HuH-7 (cell line): ENCODE measurements at places on chromosomes 12 and 14.

- no peak for DNase-seq
These were observed 15.9 kb downstream of the SYT10 start for GRCh38 chr12:33423706-33424105.

DNA sequence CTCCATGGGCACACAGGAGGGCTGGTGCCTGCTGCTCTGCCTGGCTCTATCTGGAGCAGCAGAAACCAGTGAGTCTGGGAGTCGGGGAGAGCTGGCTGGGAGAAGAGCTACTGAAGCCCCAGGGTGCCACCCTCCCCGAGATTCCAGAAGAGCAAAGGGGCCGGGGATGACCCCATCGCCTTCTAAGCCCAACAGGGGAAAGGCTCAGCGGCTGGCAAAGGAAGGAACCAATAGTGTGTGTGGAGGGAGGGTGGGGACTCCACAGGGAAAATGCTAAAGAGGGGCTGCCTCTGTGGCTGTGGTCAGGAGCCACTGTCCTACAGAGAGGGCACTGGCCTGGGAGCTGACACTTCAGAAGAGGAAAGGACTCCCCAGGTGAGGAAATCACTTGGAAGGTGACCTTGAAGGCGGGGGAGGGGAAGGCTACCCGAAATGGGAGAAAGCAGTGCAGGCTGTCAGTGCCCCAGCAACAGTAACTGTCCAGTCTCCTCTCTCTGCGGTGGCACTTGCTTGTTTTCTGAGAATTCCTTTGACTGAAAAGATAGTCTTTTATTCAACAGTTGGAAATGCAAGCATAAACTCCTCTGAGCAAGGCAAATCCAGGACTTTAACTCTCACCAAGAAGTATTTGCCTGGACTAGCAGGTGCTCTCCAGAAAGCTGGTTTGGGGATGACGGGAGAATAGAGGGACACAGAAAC is 552 bp downstream of the TAPBPL start:
- DNase-seq, result no peak

- no peak for DNase-seq
These were observed 335.7 kb downstream of the BMP4 start for GRCh38 chr14:53620890-53621289.

DNA sequence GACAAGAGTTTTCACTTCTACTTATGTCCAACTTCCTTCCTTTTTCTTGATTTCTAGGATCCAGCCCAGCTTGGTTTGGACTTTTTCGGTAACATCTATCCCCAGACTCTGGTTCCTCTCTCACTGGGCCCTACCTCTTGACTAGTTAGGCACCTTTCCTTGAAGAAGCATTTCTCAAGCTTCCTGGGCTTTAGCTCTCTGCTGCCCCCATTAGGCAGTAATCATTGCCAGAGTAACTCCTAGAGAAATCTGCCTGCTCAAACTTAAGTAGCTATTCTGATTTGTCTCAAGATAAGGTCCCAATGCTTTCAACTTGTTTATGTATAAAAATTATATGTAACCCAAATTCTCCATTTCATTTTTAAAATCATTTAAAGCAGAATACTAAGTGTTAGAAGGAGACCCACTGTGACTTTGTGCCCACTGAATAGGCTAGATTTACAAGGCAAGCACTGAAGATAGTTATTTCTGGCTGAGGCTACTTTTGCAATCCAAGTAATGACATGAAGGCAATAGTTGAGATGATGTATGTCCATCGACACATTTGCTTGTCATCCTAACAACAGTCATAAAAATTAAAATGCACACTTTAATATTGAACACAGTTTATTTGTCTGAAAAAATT is 275.0 kb upstream of the G2E3 start:
- peak; percentile 17 for DNase-seq

- no peak for DNase-seq
These were observed 1.9 kb downstream of the TTLL5 start for GRCh38 chr14:75662966-75663365.

GRCh38 chr14:72515779-72516770 is 377.8 kb downstream of the DPF3 start:
- DNase-seq, result no peak

GRCh38 chr12:110170535-110171185 is 46.5 kb downstream of the IFT81 start:
- DNase-seq, result no peak

DNA sequence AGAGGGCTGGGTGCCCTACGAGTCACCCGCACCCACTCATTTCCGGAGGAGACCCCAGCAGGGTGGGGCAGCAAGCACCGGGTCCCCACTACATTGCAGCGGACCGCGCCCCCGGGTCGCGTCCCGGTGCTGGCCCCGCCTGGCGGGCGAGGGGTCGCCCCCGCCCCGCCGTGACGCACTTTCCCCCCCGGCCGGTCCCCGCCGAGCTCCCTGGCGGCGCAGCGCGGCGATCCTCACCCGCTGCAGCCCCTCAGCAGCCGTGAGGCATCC is 106.1 kb downstream of the PRICKLE1 start:
- DNase-seq, result no peak
